WTC11 (cell line): ENCODE measurements at places on chromosomes 1 and 21. TPM values are rescaled to one million over a fixed set of nuclear protein-coding genes. Genes with fewer than 3 reads are reported as not detected.

Gene VHLL
- total RNA-seq = 0.39 TPM in 1 of 3 replicates, not detected in the others

Gene SYT14
- 10.6 to 12.0 TPM (median 10.9 TPM) in 3 replicates for total RNA-seq

Gene FAM177B
- total RNA-seq = not detected in 3 replicates

Gene TNFRSF1B
- total RNA-seq = 1.6 to 2.7 TPM (median 2.1 TPM) in 3 replicates

Gene LCE1B
- total RNA-seq = not detected in 3 replicates

Gene CELA2A
- total RNA-seq = 0.83 to 1.1 TPM (median 1.1 TPM) in 3 replicates

Gene PTCH2
- total RNA-seq = 0.71 to 1.1 TPM (median 0.96 TPM) in 3 replicates

Gene PINK1
- total RNA-seq = 34.7 to 47.7 TPM (median 35.1 TPM) in 3 replicates

Gene INSRR
- total RNA-seq = 0.05 to 0.11 TPM in 2 of 3 replicates, not detected in the other
